ENCODE measurements at places on chromosomes 4 and X.
A peak's percentile ranks its signal among the peaks of the same experiment; 100 is the strongest.

DNA sequence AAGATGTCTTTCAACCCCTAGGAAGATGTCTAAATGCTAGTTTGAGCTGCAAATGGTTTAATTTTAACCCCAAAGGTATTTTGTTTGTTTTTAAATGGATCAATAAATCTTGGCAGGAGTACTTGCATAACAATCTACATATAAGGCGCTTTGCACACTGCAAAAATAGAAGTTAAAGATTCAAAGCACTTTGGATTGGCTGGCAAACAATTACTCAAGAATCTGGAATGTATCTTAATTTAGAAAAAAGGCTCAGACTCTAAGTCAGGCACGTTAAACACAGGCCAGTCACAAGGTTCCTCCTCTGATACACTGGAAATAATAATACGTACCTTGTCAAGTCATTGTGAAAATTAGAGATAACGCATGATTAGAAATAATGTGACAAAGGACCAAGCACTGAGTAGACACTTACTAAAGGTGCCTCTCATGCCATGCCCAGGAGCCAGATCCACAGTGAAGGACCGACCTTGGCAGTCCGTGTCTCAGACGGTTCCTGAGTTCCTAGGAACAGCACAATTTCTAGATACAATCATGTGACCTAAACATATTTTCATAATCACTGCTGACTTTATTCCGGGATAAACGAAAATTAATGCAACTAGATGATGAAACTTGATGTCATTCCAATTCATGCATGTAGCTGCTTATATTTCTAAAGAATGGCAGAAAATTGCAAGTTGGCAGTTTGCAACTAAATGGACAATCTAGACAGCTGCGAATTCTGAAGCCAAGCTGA lies 49.6 kb downstream of the PROM1 start:
- DNase-seq: no peak

DNA sequence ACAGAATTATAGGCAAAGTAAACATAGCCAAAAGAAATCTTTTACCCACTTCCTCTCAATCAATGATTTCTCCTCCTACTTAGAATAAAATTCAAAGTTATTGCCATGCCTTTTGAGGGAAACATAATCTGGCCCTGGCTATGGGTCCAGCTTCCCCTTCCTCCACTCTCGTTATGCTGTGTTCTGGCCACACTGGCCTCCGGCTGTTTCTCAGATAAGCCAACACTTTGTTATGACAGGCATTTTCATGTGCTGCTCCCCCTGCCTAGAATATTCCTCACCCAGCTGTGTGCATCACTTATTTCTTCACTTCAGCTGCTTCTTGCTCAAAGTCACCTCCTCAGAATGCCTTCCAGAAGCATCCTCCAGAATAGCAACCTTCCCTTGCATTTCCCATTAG lies 386.6 kb upstream of the AADAT start:
- DNase-seq: no peak

GRCh38 chrX:107738272-107738671 lies 37.3 kb downstream of the TSC22D3 start:
- DNase-seq: no peak

DNA sequence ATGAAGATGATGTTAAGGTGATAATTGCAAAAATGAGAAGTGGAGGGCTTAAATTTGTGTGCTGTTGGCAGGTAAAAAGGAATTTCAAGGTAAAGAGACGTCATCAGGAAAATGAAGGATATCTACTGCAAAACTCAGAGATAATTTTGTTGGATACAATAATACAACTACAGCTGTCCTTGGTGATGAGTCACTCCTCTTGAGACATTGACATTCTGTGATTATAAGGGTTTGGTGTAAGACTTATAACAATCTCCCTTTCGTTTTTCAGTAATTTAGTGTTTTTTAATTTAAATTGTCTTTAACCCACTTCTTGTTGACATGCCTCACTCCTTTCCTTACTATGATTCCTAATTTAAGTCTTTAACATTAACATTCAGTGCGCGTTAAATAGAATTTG lies 1074.1 kb upstream of the SLIT2 start:
- peak; percentile 7 for DNase-seq

GRCh38 chr4:83585982-83586508 lies 50.1 kb downstream of the GPAT3 start:
- no peak for DNase-seq

DNA sequence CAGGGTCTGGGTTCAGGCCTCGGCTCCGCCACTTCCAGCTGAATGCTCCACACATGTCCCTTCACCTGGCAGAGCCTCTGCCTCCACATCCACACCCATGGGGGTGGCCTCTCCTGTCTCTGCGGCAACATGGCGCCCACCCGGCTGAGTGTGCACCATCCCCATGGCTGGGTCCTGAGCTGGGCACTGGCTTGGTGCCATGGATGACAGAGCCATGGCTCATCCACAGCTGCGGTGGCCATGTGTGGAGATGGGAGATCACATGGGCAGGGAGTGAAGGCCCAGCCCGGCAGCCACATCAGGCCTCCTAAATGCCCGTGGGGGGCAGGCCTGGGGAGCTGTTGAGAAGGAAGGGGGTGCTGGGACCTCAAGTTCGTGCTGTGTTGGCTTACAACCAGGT lies 213.7 kb downstream of the AFAP1 start:
- peak; percentile 22 for DNase-seq

DNA sequence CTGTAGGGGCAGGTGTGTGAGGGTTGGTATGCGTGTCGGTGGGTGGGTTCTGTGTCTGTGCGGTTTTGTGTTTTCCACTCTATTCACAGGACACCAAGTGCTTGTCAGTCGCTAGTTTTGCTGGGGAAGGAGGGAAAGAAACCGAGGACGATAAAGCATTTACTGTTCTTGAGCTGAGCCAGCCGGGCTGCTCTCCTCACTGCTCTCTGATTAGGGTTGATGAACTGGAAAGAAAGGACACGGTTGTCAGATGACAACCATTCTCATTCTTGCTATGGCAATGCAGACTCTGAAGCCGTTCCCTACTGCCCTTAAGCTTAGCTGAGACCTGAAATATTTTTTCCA lies 832 bp downstream of the EGFL6 start:
- no peak for DNase-seq

- peak; percentile 39 for DNase-seq
These were observed 146.2 kb downstream of the PCDH7 start for GRCh38 chr4:30866346-30866745.

- DNase-seq: no peak
These were observed 10.6 kb downstream of the CENPVL3 start for GRCh38 chrX:51608126-51608525.

- no peak for DNase-seq
These were observed 824 bp upstream of the UGDH start for GRCh38 chr4:39528061-39528465.

GRCh38 chrX:18354369-18355223 lies at the start of gene SCML2:
SCML2 (minus strand) TSS chrX:18354688; CDS start chrX:18334071, 20,617 bp downstream.
- DNase-seq: peak; percentile 13

GRCh38 chrX:46317163-46317562 lies 228.1 kb downstream of the ZNF674 start:
- DNase-seq: no peak

DNA sequence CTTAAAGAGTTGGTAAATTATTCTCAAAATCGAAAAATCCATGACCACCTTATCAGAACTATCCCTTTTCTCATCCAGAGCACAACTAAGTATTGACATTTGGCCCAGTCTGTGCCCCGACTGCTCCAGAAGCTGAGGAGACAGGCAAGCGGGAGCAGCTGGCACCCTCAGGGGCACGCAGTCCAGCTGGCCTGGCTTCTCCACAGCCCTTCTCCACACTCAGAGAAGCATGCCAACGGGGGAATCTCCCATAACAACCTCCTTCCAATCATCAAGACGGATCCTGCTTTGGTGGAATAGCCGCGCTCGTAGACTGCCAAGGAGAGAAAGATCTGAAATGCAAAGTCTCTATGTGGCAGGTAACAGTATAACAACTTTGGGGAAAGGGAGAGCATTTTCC lies 85.4 kb downstream of the AFAP1 start:
- DNase-seq: no peak

GRCh38 chr4:8053688-8054449 lies 104.7 kb downstream of the ABLIM2 start:
- DNase-seq: no peak

DNA sequence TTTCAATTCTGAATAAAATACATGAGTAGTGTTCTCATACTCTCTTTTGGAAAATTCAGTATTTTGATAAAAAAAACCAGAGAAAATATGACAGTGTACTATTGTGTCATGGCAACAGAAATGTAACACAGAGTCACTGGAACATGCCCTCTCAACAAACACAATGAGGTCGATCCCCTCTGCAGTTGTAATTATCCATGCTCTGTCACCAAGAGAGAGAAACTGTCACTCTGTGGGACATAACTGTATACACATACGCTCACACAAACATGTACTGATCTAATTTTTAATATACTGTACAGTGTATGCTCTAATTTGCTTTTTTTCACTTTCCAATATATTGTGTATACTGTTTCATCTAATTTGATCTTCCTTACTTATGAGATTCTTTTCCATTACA lies 1136.8 kb upstream of the TENM3 start:
- DNase-seq: no peak

DNA sequence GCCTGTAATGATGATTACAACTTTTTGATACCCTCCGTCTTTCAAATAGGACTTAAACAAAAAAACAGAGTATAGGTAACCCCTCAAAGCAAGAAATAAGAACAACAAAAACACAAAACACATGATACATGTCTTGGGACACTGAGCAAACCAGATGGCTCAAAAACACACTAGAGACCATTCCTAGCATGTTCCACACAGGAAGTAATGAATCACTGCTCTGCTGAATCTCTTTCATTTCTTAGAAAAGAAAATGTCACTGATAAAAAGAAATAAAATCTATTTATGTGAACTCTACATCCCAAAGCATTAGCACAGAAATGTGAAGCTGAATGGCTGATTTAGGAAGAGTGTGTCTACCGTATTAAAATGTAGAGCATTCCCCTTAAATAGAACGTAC lies 134.5 kb upstream of the IL15 start:
- DNase-seq: peak; percentile 2

DNA sequence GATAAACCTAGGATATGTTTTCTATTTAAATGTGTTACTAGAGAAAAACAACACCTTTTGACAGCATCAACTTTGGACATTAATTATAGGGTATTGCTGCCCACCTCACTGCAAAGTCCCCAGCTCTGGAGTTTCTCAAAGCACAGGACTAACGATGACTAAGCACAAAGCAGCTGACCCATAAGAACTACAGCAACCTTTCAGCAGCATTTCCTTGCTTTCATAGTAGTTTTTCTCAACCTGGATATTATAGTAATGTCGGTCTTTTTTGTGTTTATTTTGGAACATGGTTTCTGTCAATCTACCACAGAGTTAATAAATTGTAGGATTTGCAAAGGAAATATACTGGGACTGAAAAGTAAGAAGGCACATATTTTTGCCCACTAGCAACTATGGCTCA lies 21.5 kb downstream of the HHIP start:
- peak; percentile 35 for DNase-seq

DNA sequence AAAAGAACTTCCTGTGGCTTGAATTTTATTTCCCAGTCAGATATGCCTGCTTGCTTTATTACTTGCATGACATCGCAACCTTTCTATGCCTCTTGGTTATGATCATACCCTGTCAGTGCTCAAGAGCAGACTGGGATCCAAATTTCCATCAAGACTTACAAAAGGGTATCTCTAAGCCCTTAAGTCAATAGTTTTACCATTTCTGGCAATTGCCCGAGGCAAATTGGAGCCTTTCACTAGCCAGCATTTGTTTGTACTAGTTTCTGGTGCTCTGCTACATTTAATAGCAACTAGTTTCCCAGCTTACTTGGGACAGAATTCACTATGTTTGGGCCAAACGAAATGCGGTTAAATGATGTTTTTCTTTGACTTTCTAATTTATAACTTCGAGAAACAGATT lies 73.2 kb upstream of the ITM2A start:
- no peak for DNase-seq
